Stimulated activated CD4-positive, alpha-beta T cell treated with anti-CD3 and anti-CD28 coated beads, Interleukin-15, amount 100 ng/mL, for 1 hour (primary cell): ENCODE measurements at places on chromosomes 7 and 10.

DNA sequence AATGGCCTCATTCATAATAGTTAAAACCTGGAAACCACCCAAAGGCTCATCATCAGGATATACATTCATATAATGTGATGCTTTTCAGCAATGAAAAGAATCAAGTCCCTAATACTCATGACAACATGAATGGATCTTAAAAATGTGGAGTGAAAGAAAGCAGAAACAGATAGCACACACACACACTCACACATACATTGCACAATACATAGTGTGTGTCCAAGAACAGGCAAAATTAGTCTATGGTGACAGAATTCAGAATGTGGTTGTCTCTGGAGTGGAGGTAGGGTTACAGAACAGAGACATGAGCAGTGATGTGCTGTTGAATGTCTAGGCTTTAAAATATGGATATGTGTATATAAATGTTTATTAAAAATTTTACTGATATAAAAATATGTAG is 419.9 kb upstream of the PCDH15 start:
- no peak for DNase-seq

GRCh38 chr10:77289790-77290189 is 347.8 kb downstream of the KCNMA1 start:
- DNase-seq, result no peak

GRCh38 chr10:119442758-119443060 is 99.8 kb downstream of the RGS10 start:
- DNase-seq, result no peak

DNA sequence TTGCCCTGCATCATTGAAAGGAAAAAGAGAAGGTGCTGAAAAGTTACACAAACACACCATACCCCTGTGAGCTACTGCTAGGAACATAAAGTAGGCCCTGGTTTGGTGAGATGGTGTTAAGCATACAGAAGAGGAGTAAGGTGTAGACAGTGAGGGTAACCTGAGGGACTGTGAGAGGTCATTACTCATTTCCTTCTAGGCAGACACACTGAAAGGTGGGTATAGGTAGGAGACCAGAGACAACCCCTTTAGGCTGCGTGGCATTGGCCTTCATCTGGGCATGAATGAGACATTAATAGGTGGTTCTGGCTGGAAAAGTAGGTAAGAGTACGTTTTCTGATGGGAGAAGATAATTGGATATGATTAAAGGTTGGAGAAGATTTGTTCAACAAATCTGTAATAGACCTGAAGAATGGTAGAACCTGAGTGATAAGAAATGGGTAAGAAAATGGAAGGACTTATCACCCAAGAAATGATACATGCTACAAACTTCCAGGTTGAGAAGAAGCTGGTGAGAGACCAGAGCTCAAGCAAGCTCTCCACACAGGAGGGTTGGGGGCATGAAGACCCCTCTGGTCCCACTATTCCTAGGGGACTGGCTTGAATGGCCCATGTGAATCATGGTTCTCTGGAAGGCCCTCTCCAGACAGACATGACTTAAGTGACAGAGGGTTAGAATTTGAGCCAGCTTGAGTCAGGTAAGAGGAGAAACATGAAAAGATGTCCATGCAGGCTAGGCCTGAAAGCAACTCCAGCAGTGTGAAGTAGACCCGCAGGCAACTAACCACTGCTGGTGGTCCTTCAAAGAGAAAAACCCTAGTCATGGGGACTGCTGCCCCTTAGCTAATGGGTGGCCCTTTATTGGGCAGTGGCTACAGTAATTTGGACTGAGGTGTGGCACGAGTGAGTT is 3.8 kb downstream of the COMTD1 start:
- no peak for DNase-seq

GRCh38 chr10:5963071-5963470 is 14.3 kb downstream of the IL15RA start:
- no peak for DNase-seq

DNA sequence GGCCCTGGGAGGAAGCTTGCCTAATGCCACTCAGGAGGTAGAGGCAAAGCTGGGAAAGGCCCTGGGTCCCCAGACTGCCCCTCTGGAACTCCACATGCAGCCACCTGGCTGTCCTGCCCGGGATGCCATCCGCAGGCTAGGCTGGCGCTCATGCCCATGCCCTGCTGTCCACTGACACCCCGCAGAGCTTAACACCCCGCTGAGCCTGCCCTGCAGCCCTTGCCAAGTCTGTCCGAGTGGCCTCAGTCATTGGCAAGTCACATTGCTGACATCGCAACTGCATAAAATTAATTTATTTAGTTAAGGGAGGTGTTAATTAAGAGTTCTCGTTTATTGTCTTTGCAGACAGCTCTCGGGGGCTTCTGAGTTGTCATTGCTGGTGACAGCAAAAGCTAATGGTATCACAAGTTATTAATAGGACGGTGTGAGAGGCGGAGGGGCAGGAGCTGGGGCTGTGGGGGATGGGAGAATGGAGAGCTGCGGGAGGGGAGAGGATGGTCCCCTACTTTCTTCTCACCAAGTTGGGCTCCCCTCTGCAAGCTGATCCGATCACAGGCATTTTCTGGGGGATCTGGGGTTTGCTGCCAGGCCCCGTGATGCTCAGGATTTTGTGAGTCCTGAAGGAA is 55.6 kb upstream of the PCBD1 start:
- DNase-seq, result no peak

DNA sequence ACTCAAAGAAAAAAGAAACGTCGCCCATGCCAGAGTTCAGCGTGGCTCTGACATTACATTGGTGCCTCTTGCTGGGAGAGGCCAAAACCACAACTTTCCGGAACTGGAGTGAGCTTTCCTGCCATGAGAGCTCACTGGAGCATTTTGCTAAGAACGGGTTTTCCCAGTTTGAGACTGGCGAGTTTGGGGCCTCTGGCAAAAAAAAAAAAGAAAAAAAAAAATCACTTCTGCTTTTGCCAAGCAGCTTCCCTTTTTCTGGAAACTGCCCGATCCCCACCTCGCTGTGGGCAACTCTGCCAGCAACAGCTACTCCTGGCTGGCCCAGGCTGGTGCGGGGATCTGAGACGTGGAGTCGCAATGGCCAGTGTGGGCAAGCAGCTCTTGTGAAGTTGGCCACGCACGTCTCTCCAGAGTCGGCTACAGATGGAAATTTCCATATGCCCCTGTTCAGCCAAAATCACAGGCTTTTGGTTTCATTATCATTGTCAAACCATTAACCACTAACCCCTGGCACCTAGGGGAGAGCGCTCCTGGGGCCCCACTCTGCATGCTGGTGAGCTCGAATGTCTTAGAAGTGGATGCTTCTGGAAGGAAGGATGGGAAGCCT is 25.7 kb downstream of the PRKAG2 start:
- DNase-seq, result no peak

DNA sequence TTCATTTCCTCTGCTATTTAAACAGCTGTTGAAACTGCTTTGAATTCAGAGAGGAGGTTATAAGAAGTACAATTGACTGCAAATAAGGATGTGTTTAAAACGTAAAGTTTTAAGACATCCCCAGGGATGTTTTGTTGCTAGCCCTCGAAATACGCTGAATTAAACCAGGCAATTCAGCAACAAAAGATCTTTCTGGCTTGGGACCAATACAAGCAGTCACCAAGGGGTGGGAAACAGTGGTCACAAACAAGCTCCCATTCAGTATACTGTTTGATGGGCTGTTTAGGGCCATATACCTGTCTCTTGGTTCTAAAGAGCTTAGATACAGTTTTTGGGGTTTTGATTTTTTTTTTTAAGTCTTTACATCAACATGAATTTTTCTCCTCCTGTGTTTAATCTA is 446.3 kb upstream of the POT1 start:
- no peak for DNase-seq

- DNase-seq, result no peak
Measured at GRCh38 chr7:20783700-20784387, 2.8 kb downstream of the SP8 start.

GRCh38 chr7:39623732-39624441 is 515 bp downstream of the RALA start:
- no peak for DNase-seq

- DNase-seq, result no peak
Measured at GRCh38 chr10:3636356-3637181, 148.4 kb downstream of the KLF6 start.

DNA sequence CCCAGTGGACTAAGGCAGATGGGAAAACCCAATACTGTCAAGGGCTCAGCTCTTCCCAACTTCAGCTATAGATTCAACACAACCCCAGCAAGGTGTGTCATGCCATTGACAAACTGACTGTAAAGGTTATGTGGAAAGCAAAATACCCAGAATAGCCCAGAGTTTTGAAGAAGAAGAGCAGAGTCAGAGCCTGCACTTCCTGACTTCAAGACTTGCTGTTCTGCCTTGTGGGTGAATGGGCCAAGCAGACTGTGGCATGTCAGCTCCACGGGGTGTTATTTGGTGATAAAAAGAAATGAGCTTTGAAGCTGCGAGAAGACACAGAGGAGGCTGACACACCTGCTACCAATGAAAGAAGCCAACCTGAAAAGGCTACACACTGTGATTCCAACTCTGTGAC is 89.7 kb downstream of the NKX6-2 start:
- DNase-seq, result no peak

- DNase-seq, result no peak
Measured at GRCh38 chr10:130808243-130808642, 503.3 kb downstream of the TCERG1L start.

- DNase-seq, result no peak
Measured at GRCh38 chr10:11527691-11528255, 83.7 kb downstream of the USP6NL start.

- no peak for DNase-seq
Measured at GRCh38 chr7:38244516-38244915, 28.9 kb downstream of the TARP start.

- DNase-seq, result no peak
Measured at GRCh38 chr10:16999665-17000451, 129.8 kb downstream of the CUBN start.

GRCh38 chr7:6231184-6231583 is 41.2 kb downstream of the CYTH3 start:
- no peak for DNase-seq

DNA sequence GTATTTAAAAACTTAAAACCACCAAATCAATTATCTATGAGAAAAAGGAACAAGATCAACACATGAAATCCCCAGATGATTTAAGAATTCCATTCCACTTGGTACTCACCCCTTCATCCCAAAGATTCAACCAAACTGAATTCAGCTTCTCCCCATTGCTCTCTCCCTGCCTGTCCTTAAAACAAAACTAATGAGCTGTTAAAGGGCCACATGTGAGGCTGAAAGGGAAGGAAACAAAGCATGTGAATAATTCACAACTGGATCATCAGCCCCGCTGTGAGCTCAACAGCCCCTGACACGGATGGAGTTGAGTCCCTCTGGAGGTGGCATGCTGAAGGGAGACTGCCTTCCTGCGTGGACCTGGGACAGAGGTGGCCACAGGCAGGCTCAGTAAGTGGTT is 32.9 kb downstream of the VOPP1 start:
- no peak for DNase-seq

DNA sequence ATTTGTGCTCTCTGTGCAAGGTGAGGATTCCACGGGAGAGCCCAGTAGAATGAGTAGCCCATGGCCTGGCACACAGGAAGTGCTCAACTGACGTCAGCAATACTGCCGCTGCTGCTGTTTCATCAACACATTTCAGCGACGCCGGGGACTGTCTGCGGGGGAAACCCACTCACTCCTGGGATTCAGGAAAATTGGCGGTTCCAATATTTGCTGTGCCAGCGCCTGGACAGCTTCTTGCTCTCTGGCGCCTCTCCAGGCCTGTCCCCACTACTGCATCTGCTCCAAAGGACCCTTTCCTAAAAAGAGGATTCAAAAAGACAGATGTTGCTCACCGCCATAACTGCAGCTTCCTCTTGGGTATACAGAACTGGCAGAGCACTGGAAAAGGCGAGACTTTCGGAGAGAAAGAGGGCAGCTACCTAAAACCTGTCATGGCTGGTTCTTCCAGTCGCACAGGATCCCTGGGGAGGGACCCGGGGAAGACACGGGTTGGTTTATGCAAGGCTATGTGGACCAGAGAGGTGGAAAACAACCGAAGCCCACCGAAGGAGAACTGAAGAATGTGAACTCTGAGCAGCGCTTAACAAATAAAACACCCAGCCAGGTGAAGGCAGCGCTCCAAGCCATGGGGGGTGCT is 39.7 kb upstream of the ENO4 start:
- DNase-seq, result no peak

DNA sequence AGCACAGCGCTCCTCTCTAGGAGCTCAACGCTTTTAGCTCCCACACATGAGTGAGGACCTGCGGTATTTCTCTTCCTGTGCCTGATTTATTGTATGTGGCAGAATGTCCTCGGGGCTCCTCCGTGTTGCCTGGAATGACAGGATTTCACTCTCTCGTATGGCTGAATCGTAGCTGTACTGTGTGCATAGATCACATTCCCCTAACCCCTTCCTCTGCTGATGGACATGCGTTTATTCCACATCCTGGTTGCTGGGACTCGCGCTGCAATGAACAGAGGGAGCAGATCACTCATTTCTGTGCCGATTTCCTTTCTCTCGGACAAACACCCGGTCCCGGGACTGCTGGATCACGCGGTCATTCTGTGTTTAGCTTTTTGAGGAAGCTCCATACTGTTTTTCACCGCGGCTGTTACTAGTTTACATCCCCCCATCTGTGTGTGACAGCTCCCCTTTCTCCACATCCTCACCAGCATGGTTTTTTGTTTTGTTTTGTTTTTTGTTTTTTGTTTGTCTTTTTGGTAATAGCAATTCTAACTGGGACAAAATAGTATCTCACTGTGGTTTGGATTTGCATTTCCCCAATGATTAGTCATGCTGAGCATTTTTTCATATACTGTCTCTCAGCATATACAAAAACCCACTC is 76.3 kb downstream of the FOXL3 start:
- DNase-seq, result no peak

DNA sequence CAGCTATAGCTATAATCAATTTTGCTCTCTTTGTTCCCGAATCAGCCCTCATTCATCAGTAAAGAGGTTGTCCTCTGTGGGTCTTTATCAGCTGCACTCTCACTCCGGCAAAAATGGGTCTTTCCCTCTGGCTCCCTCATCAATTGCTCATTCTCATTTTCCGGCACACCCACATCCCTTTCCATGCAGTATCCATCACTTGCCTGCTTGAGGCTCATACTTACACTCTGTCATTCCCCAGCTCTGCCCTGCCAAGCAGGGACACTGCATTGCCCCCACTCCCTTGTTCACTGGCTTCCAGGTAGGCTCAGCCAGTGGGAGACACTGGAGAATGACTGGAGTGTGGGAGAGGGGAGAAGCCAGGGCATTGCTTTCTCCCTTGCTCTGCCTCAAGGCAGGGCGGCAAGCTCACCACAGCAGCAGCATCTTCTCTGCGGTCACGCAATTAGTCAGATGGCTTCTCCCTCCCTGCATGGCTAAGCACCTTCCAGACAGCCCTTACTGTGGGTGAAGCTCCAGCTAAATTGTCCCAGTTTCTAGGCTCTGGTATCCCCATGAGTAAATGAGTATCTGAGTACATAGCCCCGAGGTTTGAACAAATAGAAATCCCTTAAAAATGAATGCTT is 470.7 kb upstream of the LRRN3 start:
- no peak for DNase-seq

GRCh38 chr10:30786131-30786530 is 156.6 kb upstream of the LYZL2 start:
- DNase-seq, result no peak

- no peak for DNase-seq
Measured at GRCh38 chr10:132722394-132723329, 63.3 kb downstream of the NKX6-2 start.
